ENCODE measurements at places on chromosomes 5 and 9.

- no peak for DNase-seq
These were observed 393 bp downstream of the SH3GLB2 start for GRCh38 chr9:129027685-129028191.

- DNase-seq: peak; percentile 37
These were observed 86.4 kb downstream of the ARRDC3 start for GRCh38 chr5:91296674-91297143.

GRCh38 chr9:86096386-86096785, 3.0 kb downstream of the GOLM1 start:
- no peak for DNase-seq

- DNase-seq: no peak
These were observed 36.3 kb upstream of the CDKN2AIPNL start for GRCh38 chr5:134447815-134448520.

DNA sequence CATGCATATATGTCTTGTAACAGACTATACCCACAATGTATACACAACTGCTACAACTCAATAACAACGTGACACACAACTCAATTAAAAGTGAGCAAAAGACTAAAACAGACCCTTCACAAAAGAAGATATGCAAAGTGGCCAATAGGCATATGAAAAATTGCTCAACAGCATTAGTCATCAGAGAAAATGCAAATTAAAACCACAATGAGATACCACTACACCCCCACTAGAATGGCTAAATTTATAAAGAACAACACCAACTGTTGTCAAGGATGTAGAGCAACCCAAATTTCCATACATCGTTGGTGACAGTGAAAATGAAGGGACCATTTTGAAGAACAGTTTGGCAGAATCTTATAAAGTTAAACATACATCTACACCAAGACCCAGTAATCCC, 38.9 kb downstream of the GABRB2 start:
- DNase-seq: peak; percentile 4

DNA sequence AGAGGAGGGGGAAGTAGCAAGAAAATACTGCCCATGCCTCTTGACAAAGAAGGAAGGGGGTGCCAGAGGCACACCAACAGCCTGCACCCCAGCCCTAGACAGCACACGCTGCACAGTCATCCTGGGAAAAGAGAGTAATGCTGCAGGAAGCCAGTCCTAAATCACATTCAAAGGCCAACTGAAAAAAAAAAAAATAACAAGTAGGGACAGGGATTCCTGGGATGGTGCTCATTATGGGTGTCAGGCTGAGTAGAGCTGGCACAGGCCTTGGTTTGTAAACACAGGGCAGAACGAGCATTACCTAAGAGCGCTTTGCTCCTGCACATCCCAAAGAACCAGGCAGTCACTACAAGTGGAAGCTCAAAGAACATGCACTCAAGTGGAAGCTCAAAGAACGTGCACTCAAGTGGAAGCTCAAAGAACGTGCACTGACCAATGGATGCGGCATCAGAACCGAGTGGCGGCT, 7.8 kb downstream of the RAPGEF1 start:
- peak; percentile 40 for DNase-seq

DNA sequence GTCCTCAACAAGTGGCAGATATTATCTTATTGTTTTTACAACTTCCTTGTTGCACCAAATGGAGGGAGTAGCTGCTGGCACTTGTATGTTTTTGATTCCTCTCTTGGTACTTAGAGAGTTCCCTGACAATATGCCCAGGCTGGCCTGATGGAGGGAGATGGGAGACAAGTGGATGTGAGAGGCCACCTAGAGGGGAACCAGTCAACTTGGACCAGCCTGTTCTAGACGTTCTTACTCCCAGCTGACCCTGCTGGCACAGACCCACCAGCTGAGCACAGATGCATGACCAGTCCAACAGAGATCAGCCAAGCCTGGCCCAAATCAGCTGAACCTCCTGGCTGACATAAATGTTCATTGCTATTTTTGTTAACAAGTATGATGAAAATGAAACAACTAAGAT, 60.9 kb upstream of the GDNF start:
- DNase-seq: no peak

- DNase-seq: no peak
These were observed 92.5 kb downstream of the MTX3 start for GRCh38 chr5:79898611-79899010.

GRCh38 chr5:150328515-150328914, 25.8 kb upstream of the ARSI start:
- peak; percentile 12 for DNase-seq

GRCh38 chr5:37658440-37658839, 181.4 kb downstream of the GDNF start:
- no peak for DNase-seq

DNA sequence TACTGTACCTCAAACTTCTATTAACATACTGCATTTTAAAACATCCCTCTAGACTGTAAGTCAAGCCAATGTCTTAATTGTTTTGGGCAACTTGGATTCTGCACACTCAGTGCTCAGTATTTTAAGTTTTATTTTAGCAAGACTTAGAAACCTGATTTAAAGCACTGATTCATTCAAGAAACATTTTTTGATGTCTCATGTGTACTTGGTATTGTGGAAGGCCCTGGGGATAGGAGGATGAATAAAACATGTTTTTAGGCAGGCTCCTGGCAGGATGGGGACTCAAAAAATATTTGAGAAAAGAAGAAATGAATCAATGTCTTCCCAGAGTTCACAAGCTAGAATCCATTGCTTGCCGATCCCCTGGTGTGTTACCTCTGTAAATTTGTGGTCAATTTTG, 334.0 kb upstream of the PUM3 start:
- no peak for DNase-seq

DNA sequence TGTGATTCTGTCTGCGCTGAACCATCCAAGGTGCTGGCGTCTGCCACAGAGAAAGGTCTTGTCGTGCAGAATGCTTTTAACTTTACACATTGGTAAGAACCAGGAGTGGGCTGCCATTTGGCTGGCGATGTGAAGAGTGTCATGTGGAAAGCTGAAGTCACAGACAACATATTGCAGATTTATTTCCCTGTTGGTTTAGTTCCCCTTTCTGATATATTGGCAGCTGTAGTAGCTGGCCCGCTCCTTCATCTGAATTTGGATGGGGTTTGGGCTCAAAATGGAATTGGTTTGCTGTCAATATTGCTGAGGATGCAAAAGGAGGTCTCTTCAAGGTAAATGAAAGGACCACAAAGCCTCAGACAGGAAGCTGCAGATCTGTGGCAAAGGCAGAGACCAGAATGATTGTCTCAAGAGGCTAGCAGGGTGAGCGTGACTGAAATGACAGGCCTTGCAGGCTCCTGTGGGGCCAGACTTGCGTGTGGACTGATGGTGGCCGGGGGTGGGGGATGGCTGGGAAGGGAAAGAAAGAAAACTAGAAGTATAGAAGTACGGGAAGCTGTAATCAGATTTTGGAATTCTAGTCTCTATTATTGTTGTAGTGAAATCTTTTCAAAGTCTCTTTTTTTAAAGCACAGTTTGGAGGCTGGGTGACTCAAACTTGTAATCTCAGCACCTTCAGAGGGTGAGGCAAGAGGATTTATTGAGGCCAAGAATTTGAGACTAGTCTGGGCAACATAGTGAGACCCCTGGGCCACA, 25.1 kb upstream of the CD180 start:
- DNase-seq: peak; percentile 81

DNA sequence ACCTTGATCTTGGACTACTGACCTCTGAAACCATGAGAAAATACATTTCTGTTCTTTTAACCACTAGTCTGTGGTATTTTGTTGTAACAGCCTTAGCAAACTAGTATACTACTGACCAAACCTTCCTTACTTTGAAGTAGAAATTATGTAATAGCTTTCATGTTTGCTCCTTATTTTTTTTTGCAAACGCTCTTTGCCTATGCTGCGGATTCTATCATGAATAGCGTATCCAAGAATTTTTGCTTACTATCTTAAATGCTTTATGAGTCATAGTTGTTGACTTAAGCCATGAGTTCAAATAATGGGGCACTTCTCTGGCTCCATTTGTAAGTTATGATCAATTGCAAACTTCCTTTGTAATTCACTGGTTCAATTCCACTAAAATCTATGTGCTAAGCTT, 154.8 kb upstream of the CYLC2 start:
- no peak for DNase-seq

DNA sequence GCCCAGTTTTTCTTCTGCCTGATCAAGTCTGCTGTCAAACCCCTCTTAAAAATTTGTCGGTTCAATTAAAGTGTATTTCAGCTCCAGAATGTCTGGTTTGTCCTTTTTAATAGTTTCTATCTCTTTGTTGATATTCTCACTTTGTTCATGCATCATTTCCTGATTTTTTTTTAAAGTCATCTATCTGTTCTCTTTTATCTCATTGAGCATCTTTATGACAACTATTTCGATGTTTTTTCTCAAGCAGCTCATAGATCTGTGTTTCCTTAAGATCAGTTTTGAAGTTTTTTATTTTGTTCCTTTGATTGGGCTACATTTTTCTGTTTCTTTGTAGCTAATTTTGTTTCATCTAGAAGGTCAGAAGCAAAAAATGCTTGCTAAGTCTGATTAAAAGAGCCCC, 53.7 kb downstream of the FGD3 start:
- no peak for DNase-seq

GRCh38 chr5:86917117-86917579, 299.4 kb downstream of the COX7C start:
- peak; percentile 11 for DNase-seq

DNA sequence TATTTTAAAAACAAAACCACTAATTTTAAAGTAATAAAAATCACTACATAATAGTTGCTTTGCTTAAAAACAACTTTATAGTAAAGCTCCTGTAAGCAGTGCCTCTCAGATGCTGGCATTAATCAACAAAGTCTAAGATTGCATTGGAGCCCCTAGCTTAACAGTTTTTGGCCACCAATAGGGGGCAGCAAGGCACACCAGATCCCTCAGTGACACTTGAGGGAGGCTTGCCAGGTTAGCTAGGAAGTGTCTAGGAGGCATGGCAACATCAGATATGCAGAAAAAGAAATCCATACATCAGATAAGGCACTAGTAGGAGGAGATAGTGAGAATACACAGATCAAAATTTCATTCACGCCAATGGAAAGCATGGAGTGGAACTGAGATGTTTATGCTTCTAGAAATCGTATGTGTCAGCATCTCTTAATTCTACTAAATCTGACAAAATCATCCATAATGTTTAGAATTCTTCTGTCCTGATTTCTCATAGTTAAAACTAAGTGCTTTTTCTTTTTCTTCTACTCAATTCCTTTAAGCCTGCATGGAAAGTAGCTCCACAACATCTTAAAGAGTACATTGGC, 73.6 kb upstream of the PAM start:
- peak; percentile 51 for DNase-seq

- no peak for DNase-seq
These were observed 628.7 kb upstream of the ZNF608 start for GRCh38 chr5:125375143-125375542.

DNA sequence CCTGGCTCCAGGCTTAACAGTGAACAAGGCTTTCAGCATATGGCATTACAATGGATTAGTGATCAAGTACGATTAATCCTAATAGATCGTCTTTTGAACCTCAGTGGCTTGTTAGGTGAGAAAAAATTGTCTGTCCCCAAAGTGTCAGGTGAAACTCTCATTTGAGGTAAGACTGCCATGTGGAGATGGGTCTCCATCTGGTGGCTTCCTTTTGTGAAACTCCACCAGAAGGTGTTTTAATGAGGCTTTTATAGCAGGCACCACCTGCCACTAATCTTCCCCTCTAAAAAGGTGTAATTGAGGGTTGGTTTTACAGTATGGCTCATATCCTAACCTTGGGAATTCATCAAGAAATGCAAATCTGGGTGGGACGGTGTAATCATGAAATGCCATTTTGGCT, 471.1 kb upstream of the MPDZ start:
- no peak for DNase-seq

DNA sequence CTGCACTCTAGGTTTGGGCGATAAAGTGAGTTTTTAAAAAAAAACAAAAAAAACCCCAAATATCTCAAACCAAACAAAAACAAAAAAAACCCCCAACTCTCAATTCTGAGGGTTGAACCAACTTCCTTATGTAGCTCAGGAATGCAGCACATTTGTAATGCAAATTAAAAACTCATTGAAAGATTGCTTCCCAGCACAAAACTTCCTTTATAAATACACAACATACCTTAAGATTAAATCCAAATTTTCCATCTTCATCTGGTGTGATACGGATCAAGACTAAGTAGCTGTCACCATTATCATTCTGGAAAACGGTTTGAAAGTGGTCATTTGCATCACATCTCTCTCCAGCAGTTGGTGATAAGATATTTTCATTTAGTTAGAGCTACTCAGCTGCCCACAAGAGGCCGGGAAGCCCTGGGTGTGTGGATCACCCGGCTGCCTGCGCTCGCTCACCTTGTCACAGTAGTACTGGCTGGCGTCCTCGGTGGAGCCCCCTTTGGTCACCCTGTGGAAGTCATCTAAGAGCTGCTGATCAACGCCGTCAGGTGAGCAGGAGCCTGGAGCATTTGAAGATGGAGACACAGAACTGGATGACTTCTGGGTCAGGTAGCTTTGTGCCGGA, 88.2 kb downstream of the PTPN3 start:
- no peak for DNase-seq

DNA sequence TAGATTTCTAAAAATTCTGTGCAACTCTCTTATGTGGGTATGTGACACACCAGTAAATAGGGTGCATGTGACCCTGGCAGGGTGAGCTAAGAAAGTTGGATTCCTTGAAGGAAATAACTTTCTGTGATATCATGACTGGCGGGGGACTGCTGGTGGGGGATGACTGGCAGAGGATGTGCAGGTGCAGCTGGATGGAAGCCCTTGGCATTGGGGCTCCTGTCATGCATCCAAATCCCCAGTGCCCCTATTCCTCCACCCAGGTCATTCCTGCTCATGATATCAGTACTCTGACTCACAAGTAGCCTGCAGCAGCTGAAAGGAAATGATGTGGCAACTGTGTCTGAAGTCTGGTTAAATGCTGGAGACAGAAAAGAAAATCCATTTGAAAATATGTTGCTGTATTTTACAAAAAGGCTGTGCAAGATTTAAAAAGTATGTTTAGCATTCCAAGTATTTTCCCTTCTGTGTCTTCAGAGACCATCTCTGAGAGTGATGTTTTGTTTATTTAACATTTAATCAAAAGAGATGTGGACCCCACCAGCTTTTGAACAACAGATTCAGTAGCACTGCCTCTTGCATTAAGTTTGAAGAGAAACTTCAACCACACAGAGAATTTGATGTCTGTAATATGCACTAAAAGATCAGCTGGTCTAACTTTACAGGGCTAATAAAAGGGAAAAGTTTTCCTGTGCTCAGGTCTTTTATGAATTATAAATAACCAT, 17.9 kb upstream of the ZSWIM6 start:
- peak; percentile 82 for DNase-seq

GRCh38 chr5:138032572-138033385, at the start of gene FAM13B:
FAM13B (minus strand) TSS chr5:138033079; CDS start chr5:138019111, 13,968 bp downstream.
- peak; percentile 79 for DNase-seq

- no peak for DNase-seq
These were observed 55.6 kb downstream of the PTPDC1 start for GRCh38 chr9:94139672-94140417.
